ENCODE measurements at places on chromosomes 1 and 21. TPM values are rescaled to one million over a fixed set of nuclear protein-coding genes. Genes with fewer than 3 reads are reported as not detected.

Gene MCOLN3
- not detected for total RNA-seq

Gene OR4F29
- not detected for total RNA-seq

Gene MTR
- 47.1 TPM for total RNA-seq

Gene TTLL7
- 2.5 TPM for total RNA-seq

DNA sequence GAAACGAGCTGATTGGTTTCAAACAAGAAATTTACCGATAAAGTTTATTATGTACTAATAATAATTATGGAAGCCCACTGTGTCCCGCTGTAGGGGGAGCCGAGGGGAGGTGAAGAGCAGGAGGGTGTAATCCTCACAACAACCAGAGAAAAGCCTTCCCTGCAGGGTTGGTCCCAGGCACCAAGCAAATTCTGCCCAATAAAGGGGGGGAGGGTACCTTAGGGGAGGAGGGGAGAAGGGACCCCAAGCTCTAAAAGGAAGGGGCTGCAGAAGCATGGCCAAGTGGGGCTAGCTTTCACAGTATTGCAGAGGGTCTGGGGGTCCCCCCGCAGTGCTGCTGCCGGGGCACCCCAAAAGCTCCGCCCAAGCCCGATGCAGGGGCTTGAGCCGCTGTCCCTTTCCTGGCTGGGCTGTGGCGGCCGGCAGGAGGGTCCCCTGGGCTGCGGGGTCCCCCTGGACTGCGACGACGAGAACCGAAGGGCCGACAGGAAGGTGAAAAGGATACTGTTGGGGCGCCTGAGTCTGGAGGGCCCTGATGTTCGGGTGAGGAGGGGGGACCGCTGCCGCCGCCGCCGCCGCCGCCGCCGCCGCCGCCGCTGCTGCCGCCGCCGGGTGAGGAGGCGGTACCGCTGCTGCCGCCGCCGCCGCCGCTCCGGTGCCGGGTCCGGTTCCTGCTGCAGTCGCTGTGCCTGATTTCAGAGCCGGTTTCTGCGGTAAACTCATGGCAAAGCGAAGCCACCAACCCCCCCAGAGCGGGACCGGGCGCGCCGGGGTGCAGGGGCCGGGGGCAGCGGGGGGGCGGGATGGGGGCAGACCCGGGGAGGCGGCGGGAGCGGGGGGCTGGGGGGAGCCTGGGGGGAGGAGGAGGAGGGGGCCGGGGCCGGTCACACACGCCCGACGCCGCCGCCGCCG is 771 bp downstream of the EIF4G3 start:
- no peak for DNase-seq

DNA sequence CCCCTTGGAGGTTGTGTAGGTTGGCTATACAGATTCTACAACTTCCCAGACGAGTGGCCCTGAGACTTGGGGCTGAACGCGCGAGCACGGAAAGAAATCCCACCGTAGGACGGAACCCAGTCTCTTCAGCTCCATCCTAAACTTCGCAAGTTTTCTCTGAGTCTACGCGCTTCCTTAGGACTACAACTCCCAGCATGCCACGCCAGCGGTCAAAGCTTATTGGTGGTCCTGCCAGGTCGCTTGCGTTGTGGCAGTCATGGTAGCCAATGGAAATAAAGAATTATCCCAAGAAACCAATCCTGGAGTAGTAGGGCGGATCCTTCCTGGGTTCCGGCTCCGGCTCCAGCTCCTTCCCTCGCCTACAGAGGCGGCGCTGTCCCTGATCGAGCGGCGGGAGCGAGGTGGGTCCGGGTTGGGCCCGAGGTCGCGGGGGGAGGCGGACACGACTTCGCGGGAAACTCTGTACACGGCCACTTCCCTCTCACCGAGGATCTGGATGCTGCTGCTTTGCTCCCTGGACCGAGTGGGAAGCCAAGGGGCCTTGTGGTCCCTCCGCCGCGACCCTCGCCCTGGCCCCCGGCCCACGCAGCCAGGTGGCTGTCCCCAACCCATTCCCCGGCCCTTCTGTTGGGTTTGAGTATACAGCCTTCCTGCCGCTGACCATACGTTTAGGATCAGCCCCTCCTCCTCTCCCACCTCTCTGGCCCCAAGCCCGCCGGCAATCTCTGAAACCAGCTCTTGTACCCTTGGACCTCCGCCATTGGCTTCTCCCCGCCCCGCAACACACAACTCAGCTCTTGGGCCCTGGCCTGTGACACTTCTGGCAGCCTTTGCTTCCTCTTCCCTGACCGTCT is at the start of gene ZNF691:
Gene ZNF691, plus strand, starts transcription at position 357 of the 854 bp plus-strand sequence. CDS start 3,046 bp downstream, outside the sequence.
- DNase-seq, result peak; percentile 90

DNA sequence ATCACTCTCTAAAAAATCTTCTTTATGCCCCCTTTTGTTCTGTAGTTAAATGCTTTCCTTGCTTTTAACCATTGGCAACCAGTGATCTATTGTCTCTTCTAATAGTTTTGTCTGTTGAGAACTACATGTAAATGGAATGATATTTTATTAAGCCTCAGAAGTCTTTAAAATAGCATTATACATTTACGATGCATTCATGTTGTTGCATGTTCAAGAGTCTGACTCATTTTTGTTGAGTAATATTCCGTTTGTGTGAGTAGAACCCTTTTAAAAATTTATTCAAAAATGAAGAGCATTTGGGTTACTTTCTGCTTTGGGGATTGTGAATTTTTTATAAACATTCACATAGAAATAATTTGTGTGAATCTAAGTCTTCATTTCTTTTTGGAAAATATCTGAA is 1352.9 kb downstream of the NCAM2 start:
- DNase-seq, result no peak

DNA sequence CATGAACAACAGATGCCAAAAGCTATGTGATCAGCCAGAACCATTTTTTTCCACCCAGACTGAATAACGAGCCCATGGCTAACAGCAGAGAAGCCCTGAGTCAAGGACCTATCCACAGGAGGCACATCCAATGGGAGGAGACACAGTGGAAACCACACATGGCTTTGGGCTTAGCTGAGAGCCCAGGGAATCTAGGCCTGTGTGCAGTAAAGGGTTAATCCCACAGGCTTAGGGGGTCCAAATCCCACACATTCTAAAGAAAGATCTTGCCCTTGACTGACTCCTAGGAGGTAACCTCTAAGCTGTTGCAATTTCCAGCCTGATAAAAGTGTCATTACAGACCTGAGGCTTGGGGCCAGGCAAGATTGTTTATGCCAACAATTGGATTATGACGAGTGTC is 194.5 kb downstream of the DSCAM start:
- no peak for DNase-seq

GRCh38 chr1:22536506-22536905 is 26.8 kb upstream of the EPHA8 start:
- DNase-seq, result no peak

DNA sequence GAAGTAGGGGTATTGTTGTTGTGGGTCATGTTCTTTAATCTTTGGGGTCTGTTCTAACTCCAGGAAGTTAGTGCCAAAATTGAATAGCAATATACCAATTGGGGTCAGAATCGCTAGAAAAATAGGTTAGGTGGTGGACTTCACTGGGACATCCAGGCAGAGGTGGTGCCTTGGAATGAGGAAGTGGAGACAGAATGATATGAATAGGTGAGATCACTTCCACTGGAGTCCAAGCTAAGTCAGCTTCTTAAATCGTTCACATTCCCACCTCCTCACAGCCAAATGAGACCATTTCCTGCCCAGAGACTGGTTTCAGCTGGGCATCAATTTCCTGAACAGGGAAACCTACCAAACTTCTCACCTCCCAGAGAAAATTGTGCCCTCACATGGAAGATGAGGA is 137.8 kb upstream of the RAB4A start:
- no peak for DNase-seq

DNA sequence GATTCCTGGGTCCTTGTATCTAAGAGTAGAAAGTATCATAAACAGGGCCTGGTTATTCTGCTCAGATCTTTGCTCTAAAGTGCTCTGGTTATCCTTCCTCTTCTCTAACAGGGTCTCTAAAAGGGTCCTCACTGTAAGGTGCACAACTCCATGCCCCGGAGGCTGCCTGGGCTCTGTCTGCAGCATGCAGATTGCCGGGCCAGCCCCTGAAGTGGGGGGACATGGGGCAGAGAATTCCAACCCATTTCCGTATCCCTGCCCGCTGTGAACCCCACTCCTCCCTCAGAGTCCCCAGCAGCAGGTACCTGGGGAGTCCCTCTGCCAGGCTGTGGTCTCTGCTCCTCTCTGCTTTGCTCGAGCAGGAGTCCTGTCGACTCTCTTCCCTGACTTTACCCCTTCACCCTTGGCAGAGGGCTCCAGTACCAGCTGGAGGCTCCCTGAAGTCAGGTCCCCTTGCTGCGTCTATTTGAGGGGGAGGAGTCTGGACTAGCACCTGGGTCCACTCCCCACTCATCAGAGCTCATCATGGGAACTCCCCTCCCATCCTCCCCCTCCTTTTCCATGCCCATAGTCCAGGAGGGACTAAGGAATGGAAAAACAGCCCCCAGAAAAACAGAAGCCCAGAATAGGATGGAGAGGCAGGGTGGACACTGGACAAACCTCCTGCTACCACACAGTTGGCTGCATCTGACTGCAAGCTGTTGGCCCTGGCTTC is 12.1 kb downstream of the BLACAT1 start:
- DNase-seq, result no peak

- DNase-seq, result no peak
Observed at GRCh38 chr1:68074472-68074871, 24.0 kb upstream of the DIRAS3 start.

All from natural killer cell treated with Interleukin-12 subunit alpha and Interleukin-12 subunit beta and Interleukin-15 and Interleukin-18, amount 100 ng/mL, for 72 hours (primary cell).